ENCODE measurements at places on chromosomes 4 and X.

DNA sequence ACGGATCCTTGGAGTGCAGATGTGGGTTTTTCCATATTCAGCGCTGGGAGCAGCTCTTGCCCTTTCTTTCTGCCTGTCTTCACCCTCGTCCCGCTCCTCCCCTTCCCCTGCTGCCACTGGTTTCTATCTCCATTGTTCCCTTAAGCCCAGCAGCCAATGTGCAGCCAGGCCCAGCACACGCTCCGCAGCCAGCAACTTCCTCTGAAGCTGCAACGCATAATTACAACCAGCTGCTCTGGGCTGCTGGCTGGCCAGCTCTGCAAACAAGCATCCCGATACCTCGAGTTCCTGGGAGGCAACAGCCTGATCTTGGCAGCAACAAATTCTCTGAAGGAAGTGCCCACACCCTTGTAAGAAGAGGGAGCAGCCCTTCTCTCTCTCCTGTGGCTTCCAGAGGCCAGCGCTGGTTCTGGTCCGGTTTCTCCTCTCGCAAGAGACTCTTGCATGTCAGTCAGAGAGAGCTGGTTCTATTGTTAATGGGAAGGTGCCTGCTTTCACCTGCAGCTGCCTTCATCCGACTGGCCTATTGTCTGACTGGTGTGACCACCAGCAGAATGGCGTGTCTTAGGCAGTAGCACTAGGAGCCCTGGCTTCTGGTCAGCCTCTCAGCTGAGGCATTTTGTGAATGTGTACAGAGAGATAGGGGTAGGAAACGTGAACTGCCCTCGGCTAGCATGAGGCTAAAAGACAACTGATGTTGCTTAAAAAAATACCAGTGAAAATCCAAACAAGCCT is 83.8 kb upstream of the MAML3 start:
- no peak for DNase-seq

DNA sequence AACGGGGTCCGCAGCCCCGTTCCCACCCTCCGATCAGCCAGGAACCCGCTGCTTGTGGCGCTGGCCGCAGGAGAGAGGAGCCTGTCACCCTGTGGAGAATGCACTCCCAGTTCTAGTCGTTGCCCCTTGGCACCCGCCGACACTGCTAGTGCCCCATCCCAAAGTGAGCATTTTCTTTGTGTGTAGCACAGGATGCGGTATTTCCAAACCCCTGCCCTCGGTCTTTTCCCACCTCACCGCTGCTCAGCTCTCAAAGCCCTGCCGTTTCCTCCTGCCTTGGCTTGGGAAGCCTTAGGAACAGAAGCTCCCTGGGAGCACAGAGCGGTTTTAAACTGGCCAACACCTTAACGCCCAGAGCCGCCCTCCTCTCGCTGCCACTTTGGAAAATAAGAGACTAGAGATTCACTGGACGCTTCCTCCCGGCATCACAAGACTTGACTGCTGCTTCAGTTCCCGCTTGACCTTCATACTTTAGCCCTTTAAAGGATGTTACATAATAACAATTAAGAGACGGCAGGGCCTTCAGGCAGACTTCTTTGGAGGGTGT is 772 bp downstream of the CYP4V2 start:
- no peak for DNase-seq

DNA sequence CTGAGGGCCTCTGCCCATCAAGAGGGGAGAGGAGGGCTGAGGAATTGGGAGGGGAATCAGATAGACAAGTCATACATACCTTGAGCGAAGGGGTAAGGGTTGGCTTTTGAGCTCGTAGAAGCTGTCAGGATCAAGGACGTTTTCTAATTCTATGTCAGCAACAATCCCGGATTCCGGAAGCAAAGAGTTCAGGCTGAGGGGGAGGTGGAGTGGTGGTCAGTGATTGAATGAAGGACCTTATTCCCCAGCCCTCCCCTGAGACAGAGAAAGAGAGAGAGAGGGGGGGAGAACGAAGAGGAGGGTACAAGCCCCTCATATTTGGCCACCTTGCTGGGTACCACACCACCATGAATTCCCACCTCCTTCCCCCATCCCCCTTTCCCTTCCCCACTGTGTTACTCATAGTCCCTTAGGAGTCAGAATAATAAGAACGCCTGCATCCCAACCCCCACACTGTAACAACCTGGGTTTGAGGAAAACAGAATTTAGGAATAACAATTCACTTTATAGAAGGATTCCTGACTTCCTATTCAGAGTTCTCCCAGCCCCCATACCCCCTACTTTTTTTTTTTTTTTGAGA is 2.7 kb downstream of the TFE3 start:
- peak; percentile 6 for DNase-seq

DNA sequence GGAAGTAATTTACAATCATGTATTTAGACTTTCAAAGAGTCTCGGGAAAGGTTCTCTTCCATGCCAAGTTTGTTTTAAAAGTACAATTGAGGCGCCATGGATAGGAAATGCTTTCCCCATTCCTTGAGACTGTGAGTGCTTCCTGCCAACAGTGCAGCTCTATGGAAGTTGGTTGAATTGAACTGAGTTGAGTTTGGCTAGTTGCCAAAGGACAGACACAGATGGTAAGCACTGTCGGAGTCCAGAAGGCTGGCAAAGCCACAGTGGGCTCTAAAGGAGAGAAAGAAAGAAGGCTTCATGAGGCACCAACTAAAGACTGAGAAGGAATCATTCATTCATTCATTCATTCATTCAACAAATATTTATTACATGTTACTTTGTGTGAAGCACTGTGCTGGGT is 4.3 kb upstream of the KCNE5 start:
- DNase-seq: no peak

- no peak for DNase-seq
These were observed 112.9 kb downstream of the KCNIP4 start for GRCh38 chr4:21835712-21836111.

GRCh38 chr4:188400451-188400850 is 261.2 kb downstream of the TRIML1 start:
- DNase-seq: no peak

DNA sequence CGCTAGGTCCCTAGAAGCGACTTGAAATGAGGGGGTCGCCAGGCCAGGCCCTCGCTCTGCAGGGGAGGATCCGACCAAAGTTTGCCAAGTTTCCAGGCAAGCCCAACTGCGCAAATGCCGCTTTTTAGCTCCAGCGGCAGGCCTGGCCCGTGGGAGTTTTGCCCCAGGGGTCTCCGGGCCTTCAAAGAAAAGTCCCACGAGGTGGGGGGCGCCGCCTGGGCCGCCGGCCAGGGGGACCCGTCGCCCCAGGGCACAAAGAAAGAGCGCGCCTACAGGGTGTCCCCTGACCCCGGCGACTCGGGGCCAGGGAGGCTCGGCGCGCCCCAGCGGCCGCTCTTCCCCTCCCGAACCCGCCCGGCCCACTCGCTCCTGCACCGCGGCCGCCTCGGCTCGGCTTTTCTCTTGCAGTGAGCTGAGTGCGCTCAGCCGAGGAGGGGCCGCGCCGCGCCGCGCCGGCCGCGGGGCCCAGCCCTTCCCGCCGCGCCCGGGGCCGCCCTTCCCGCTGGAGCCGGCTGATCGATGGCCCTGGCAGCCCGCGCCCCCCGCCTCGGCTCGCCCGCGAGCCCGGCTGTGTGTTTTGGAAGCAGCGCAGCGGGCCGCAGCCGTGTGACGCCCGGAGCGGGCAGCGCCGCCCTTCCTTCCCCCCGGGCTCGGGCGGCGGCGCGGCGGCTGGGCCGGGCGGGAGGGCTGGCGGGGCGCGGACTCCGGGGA is 754 bp upstream of the KLF3 start:
- peak; percentile 25 for DNase-seq

GRCh38 chr4:157282019-157282418 is 61.5 kb downstream of the GRIA2 start:
- no peak for DNase-seq

DNA sequence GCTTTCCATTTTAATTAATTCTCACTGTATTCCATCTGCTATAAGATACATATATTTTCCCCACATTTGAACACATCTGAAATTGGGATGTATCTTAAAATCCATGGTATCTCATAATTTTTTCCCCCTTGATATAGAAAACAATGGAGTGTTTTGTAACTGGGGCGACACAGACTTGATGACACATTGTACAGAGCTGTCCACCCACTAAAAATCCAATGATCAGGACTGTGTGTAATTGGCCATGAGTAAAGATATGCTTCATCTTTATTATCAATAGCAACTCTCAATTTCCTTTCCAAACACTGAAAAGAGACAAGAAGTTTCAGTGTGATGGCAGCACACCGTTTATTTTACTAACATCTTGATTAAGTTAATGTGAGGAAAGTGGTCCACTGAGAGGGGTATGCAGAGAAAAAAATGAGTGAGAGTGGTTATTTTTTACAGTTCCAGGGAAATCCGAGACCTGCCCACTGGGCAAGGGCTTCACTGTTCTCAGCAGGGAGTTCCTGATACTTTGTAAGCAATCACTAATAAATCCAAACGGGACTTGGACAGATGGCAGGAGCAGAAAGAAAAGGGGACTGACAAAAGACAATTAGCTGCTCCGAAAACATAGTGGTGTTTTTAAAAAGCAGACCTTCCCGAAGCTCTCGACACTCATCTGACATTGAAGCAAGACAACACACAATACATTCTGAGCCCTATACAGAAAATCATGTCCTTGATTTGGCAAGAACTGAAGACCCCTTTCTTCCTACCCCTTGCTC is 149.4 kb downstream of the TSPAN5 start:
- no peak for DNase-seq

DNA sequence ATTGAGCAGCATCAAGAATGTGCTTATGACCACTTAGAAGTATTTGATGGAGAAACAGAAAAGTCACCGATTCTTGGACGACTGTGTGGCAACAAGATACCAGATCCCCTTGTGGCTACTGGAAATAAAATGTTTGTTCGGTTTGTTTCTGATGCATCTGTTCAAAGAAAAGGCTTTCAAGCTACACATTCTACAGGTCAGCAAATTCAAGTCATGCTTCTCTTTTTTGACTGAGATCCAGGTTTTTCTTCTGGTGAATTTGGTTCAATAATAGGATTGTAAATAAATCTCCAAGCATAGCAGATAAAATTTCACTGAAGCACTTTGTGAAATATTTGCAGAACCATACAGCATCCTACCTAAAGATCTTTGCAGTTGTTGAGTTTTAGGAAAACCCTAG is 218.1 kb downstream of the TLL1 start:
- no peak for DNase-seq

GRCh38 chr4:930827-931193 is 1.3 kb downstream of the GAK start:
- DNase-seq: no peak

- DNase-seq: peak; percentile 26
These were observed at the start of gene SNCA for GRCh38 chr4:89836897-89837384. Gene SNCA, minus strand, starts transcription at chr4:89837161. Its CDS starts 1,494 bp downstream, at chr4:89835667.

- DNase-seq: no peak
These were observed 11.7 kb downstream of the LAS1L start for GRCh38 chrX:65522739-65523372.

DNA sequence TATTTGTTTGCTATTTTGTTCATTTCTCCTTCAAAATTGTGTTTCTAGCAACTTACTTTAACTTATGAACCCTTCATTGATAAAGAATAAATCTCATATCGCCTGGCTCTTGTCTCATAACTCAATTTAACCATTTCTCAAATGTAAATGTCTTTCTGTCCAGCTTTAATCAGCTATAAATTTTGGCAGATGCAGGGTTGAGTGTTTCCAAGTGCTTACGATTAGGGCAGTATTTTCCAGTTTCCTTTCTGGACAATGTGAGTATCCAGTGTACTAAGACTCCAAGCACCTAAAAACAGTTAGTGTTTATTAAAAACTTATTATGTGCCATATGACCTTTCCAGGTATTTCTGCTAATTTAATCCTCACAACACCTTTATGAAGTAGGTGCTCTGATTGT is 218.6 kb upstream of the GK2 start:
- no peak for DNase-seq

- no peak for DNase-seq
These were observed 346.6 kb downstream of the CENPC start for GRCh38 chr4:67198727-67199126.

DNA sequence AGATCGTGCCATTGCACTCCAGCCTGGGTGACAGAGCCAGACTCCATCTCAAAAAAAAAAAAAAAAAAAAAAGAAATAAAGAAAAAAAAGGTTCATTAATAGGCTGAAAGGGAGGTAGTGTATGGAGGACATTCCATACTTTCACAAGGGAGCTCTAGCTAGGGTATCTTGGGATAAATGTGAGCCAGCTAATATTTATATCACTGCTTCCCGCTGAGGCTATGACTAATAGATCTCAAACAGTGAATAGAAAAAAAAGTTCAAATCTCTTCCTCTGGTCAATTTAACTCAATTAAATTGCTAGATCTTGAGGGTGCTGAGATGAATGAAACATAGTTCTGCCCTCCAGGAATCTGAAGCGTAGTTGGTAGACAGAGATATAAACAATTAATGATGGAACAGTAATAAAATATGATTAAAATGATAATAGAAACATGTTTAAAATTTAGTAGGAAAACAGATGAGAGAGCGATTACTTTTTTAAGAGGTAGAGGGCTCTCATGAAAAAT is 55.7 kb upstream of the SHISA3 start:
- DNase-seq: no peak

- DNase-seq: no peak
These were observed 644.2 kb downstream of the FSTL5 start for GRCh38 chr4:161519611-161520010.

GRCh38 chrX:24150898-24151297 is 1.4 kb downstream of the ZFX start:
- no peak for DNase-seq

- DNase-seq: peak; percentile 91
These were observed 122.3 kb upstream of the TBL1X start for GRCh38 chrX:9342561-9343051.

GRCh38 chr4:75696071-75696470 is 22.9 kb upstream of the G3BP2 start:
- no peak for DNase-seq

GRCh38 chrX:47960406-47960805 is 43.4 kb downstream of the ZNF182 start:
- DNase-seq: no peak

GRCh38 chr4:22315628-22316027 is 200.2 kb downstream of the ADGRA3 start:
- DNase-seq: no peak

DNA sequence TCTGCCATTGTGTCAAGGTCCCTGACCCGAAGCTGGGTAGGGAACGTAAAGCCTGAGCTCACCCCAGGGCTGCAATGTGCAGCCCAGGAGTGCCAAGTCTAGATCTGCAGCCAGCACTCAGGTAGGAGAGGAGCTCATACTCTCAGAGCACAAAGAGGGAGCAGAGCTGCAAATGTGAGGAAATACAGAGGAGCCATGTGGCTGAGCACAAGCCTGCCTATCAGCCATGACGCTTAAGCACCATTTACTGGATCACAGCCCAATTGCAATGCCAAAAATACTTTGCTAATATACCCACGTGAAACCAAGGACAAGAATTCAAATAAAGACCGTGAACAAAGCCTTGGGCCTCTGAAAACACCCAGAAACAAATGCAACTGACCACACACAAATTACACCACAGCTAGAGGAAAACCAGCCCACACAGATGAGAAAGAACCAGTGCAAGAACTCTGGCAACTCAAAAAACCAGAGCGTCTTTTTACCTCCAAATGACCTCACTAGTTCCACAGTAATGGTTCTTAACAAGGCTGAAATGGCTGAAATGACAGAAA is 69.0 kb upstream of the HPF1 start:
- no peak for DNase-seq
